Esophagus muscularis mucosa (tissue), 4 donors: ENCODE measurements at places on chromosomes 12 and 14. TPM values are rescaled to one million over a fixed set of nuclear protein-coding genes. Genes with fewer than 3 reads are reported as not detected.

GRCh38 chr14:68211886-68212285, 392.3 kb downstream of the RAD51B start:
- H3K36me3 ChIP-seq: no peaks in the 10 kb centered on the region
- H3K4me3 ChIP-seq: no peak overlapping the region
- no peaks in the 10 kb centered on the region for H3K27me3 ChIP-seq
- DNase-seq: no peak

The KRT72 gene
- not detected for total RNA-seq

The HSPB8 gene
- 439 TPM for total RNA-seq

- no peak overlapping the region for H3K27ac ChIP-seq
These were observed 64.1 kb upstream of the USP15 start for GRCh38 chr12:62196146-62196545.

DNA sequence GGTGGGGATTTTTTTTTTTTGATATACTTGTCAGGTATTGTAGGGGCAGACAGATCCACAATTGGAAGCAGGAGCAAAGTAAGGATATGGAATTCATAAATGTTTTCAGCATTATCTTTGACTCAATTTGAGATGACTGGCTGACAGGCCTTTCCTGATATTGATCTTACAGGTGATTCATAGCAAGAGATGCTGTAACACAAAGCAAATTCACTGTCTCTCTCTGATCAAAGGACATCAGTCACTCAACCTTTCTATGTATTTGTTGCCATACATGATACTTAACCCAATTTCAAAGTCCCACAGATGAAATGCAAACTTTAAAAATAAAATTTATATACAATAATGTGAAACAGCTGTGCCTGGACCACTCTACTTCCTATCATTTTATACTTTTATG, 1506.9 kb downstream of the AACS start:
- no peaks in the 10 kb centered on the region for H3K4me1 ChIP-seq
- no peak for DNase-seq
- no peak overlapping the region for H3K27ac ChIP-seq

- H3K4me1 ChIP-seq: peaks cover 22% of the 10 kb centered on the region
- no peak for DNase-seq
- no peaks in the 10 kb centered on the region for H3K27me3 ChIP-seq
- H3K36me3 ChIP-seq: no peaks in the 10 kb centered on the region
- no peak overlapping the region for H3K4me3 ChIP-seq
- H3K27ac ChIP-seq: no peak overlapping the region
These were observed 2.8 kb upstream of the CDKL1 start for GRCh38 chr14:50399251-50400032.

- H3K27me3 ChIP-seq: no peaks in the 10 kb centered on the region
- DNase-seq: no peak
- no peak overlapping the region for H3K4me3 ChIP-seq
- H3K27ac ChIP-seq: no peak overlapping the region
- no peaks in the 10 kb centered on the region for H3K36me3 ChIP-seq
- H3K4me1 ChIP-seq: no peaks in the 10 kb centered on the region
These were observed 85.0 kb downstream of the LGR5 start for GRCh38 chr12:71524626-71525025.

- no peak overlapping the region for H3K4me3 ChIP-seq
- no peaks in the 10 kb centered on the region for H3K27me3 ChIP-seq
- no peak overlapping the region for H3K27ac ChIP-seq
- peak; percentile 5 for DNase-seq
These were observed 27.9 kb downstream of the PPM1H start for GRCh38 chr12:62907078-62907477.
